ENCODE measurements at places on chromosomes 7 and 10.

DNA sequence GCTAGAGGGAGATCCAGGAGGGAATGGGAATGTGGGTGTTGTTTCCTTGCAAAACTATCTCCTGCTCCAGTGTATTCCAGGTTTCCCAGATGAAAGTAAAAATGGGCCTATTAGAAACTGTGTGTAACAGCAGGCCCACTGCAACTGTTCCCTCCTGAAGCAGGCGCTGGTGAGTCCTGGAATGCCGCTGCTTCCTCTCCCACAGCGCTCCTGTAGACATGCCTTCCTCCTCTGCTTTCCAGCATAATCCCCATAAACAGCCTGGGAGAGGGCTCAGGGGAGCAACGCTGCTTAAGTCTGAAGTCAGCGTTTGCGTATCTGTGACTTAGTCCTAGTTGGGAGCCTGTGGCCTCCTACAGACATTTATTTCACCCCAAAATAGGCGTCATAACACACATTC is 551.0 kb upstream of the FOXK1 start:
- no peak for DNase-seq

DNA sequence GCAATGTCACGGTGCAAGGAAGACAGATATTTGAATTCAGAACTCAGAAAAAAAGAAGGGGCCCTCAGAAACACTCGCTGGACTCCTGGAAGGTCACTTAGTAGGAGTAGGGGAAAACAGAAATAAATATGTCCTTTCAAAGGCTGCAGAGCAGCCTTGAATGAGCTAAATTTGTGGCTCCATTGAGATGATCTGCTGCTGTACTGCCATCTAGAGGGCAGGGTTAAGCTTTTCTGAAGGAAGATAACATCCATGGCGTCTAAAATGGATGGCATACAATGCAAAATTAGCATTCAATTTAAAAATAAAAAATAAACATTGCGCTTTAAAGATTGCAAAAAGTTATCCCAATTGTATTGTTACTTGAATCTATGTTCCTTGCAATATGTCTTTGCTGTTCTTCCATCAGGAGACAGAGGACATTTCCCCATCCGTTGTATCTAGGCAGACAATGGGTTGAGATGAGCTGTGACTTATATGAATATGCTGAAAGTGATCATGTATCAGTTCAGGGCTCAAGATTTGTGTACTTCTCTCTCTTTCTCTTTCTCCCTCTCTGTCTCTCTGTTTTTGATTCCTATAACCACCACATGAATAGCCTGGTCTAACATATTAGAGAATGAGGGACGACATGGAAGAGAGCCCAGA is 642.2 kb downstream of the SH2D4B start:
- peak; percentile 20 for DNase-seq

DNA sequence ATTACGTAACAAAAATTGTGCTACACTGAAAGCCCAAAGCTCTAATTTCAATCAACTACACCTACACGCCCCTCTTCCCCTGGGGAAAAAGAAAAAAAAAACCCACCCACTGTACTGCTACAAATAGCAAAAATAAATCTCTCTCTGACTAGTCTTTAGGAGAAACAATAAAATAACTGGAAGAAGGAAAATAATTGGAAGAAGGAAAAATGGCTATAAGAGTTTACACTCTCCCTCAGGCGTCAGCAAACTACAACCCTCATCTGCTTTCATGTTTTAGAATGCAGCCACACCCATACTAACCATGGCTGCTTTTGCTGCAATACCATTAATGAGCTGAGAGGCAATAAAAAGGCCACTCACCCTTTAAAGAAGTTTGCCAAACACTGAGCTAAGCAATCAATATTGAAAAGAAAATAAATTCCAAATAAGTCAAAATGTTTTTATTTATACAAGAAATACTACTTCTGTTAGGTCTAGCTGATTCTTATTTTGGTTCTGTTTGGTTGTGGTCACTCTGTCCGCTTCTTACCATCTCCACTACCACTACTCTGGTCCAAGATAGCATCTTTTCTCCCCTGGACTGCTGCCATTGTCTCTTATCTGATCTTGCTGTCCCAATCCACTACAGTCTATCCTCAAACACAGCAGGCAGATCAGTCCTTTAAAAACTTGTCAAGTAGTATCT is 3.8 kb downstream of the MINDY3 start:
- DNase-seq, result no peak

- DNase-seq, result no peak
These were observed 37.2 kb downstream of the HEPACAM2 start for GRCh38 chr7:93188870-93189634.

GRCh38 chr10:80351220-80351619 is 5.3 kb downstream of the DYDC1 start:
- DNase-seq, result no peak

GRCh38 chr10:9342885-9343570 is 1288.5 kb downstream of the GATA3 start:
- peak; percentile 58 for DNase-seq

DNA sequence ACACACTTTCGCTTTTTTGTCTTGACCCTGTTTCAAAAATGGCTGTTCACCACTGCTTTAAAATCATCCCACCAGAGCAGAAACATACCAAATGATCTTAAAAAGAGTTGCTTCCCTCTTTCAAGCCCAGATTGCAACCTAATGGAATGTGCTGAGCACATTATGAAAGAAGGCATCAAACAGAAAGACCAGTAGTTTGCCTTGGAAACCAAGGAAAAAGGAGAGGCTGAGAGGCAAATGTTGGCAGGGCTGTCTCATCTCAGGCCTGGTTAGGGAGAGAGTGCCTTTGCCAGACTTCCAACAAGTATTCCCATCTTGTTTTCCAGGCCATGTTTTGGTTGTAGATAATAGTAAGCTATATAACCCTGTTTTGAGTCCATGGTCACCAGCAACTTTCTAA is 64.3 kb downstream of the ABCB4 start:
- DNase-seq, result no peak

- no peak for DNase-seq
These were observed 34.1 kb upstream of the RET start for GRCh38 chr10:43042503-43043341.

GRCh38 chr10:97059006-97059871 is 126.5 kb downstream of the SLIT1 start:
- DNase-seq, result no peak

- no peak for DNase-seq
These were observed 178.2 kb downstream of the COBL start for GRCh38 chr7:51138123-51139085.

GRCh38 chr7:45902820-45903219 is 14.5 kb downstream of the IGFBP1 start:
- DNase-seq, result no peak

DNA sequence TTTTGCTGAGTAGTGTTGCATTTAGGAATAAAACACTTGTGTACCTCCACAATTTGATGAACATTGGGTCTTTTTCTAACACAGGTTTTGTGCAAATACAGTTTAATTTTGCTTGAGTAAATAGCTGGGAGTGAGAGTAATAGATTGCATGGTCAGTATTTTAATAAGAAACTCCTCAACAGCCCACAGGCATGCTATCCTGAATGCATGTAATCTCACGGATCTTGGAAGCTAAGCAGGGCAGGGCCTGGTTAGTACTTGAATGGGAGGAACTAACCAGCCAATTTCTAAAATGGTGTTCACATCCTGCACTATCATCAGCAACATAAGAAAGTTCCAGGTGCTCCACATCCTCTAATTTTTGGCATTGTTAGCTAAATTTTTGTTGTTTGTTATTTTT is 685.4 kb upstream of the MBL2 start:
- DNase-seq, result no peak

- DNase-seq, result no peak
These were observed 35.1 kb downstream of the SLIT1 start for GRCh38 chr10:97150616-97151015.

GRCh38 chr10:7159517-7159916 is 251.3 kb downstream of the SFMBT2 start:
- no peak for DNase-seq

DNA sequence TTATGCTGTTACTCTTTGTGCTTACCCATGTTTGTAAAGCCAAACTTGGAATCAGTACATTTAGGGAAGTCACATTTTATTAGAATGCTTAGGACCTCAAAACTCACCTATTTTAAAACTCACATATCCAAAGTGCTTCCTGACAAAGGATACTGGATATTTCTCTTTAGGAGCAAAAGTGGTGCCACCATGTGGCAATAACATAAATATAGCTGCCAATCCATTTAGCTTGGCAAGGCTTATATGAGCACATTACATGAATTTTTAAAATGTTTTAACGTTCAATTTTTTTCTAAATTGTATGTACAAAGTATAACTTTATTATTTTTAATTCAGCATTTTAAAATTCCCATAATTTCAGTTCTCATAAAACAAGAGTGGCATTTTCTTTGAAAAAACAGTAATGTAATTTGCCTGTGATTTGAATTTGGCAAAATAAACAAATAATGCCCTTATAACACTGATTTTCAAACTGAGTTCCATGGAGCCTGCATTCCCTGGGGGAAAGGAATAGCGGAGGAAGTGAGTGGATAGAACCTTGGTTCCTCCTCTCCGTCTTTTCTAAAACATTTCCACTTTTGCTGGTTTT is 75.4 kb downstream of the HDAC9 start:
- peak; percentile 79 for DNase-seq

DNA sequence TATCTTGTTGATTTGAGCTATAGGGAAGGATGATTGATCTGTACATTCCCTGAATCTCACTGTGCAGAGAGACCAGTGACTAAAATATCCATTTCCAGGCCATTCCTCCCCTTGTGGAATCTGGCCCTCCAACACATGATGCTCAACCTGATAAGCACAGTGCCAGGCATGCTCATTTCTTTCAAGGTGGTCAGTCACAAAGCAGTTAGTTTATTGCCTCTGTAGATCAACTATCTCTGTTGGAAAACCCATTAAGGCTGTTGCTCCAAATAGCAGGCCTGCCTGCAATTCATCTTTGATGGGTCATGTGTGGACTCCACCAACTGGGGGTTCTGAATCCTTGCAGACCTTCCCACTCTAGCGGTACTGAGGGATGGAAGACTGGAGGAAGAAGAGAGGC is 168.6 kb upstream of the FOXK1 start:
- no peak for DNase-seq
